ENCODE measurements at places on chromosomes 12 and 14.

DNA sequence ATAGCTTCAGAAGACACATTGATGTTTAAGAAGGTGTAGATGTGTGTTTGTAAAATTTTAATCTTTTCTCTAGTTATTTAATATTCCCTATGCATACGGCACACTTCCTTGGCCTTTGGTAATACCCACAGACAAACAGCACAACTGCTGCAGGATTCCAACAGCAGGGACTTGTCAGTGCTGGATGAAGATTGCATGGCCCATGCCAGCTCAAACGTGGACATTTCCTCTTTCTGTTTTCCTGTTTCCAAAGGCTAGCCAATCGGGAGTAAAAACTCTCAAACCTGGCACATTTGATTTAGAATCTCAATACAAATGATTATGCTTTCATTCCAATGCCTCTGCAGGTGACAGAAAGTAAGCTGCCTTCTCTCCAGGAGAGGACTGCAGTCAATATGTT is 22.5 kb upstream of the PDE3A start:
- DNase-seq: no peak

GRCh38 chr12:80632835-80633234 is 74.6 kb upstream of the MYF6 start:
- no peak for DNase-seq

DNA sequence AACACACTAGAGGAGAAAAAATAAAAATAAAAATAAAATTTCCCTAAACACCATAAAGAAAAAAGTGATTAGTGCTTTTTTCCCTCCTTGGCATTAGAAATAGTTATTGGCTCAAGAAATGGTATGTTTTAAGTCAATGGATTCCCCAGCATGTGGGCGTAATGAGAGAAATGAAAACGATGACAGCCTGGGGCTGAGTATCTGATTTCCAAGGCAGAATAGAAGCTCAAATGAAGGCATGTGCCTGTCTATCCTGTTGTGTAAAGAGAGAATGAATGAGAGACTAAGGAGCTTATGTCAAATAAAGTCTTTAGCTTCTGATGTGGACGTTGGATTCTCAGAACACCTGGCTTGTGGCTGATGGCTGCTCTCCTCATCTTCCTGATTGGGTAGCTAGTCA is 1408.4 kb upstream of the TMEM132C start:
- no peak for DNase-seq

GRCh38 chr12:42625611-42626010 is 36.1 kb upstream of the PRICKLE1 start:
- DNase-seq: no peak

DNA sequence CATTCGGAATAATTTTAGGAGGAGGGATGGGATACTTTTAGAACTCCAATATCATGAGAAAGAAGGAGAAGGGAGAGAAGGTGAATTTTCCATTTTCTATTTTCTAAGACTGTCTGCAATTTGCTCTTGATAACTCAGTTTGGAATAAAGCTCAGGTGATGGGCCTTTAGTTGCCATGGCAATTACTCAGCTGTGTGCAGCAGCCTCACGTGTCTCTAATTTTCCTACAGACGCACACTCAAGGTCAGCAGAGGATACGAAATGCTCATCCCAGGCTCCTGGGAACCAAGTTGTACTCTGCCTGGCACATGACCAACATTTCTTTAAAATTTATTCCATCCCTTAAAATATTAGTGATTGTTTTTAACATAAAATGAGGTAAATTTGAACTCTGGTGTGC is 76.7 kb downstream of the TTC8 start:
- DNase-seq: no peak

DNA sequence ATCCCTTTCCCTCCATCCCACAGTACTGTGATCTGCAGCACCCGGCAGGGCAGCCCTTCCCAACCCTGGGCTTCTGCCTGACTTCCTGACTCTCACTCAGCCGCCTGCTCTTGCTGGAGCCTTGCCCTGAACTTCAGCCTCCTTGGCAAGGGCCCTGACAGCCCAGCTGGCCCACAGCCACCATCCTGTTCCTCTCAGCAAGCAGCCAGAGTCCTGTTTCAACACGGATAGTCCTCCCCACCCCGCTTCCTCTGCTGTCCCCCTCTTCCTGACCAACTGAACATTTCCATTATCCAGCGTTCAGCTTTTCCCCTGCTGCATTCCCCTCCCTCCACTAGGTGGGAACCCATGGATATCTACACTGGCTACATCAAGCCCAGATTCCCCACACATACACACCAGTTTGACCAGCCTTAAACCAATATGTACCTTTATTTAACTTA is 74.0 kb upstream of the MDM1 start:
- DNase-seq: no peak

DNA sequence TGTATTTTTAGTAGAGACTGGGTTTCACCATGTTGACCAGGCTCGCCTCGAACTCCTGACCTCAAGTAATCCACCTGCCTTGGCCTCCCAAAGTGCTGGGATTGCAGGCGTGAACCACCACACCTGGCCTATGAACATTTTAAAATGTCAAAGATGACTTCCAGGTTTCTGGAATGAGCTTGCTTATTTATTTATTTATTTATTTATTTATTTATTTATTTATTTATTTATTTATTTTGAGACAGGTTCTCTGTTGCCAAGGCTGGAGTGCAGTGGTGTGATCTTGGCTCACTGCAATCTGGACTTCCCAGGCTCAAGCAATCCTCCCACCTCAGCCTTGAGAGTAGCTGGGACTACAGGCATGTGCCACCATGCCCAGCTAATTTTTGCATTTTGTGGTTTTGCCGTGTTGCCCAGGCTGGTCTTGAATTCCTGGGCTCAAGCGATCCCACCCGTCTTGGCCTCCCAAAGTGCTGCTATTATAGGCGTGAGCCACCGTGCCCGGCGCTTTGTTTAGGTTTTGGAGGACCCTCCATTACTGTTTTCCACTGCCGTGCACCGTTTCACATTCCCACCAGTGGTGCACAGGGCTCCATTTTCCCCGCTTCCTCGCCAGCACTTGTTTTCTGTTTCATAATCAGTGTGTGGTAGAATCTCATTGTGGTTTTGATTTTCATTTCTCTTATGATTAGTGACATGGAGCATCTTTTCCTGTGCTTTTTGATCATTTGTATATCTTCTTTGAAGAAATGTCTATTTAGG is 6.4 kb upstream of the CFAP251 start:
- no peak for DNase-seq

DNA sequence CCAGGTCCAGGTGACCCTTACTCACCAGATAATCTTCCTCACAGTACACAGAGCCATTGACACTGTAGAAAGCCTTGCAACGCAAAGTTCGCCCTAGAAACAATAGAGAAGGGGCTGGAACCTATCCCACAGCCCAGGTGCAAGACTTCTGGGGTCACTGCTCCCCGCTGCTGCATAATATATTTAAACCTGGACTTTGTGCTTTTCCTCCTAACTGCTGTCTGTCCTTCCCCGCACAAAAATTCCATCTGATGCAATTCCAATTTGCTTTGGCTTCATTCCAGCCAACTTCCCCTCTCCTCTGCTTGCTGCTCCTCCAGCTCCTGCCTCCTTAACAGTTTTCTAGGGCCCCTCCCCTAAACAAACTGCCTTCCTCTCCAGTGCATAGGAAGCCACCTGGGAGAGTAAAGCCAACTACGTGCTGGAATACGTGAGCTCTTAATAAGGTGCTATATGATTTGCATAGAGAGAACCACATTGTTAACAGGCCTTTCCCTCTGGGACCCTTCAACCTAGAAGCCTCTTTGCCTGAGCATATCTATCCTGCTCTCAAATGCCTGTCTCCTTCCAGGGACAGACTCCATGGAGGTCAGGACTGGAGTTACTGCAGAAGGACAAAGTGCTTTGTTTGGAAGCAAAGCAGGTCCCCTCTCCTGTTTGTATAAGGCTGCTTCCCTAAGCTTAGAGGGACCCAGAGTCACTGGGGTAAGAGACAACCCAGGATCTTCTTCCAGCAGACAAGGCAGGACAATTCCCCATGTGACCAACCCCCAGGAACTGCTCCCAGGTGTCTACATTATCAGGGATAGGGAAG is 5.5 kb downstream of the AJUBA start:
- DNase-seq: no peak

GRCh38 chr14:92789457-92790089 is 4.5 kb upstream of the GOLGA5 start:
- no peak for DNase-seq

DNA sequence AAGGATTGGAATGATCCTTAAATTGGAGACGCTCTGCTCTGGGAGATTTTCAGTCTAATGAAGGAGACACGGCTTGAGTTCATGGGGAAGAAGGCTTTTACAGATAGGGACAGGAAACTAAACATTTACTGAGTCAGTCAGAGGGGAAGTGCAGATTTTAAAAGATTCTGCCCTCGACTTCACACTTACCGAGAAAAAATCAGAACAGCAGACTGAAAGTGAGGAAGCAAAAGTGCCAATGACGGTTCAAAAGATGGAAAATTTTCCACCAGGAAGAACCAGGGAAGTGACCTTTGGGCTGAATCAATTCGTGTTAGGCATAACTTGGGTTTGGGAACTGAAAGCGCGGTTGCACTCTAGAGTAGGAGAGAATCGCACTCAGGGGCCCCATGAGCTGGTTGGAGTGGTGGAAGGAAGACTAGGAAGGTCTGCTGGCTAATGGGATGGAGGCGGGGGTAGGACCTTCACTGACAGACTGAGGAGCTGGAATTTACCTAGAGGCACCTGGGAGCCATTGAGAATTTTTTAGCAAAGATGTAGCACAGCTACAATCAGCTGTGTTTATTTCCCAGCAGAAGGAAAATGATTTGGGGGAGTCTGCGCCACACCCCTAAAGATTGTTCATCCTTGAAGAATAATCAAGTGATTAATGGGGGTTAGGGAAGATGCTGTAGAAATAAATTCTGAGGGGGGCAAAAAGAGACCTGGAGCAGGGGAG is 1.2 kb downstream of the KCNK13 start:
- DNase-seq: no peak

DNA sequence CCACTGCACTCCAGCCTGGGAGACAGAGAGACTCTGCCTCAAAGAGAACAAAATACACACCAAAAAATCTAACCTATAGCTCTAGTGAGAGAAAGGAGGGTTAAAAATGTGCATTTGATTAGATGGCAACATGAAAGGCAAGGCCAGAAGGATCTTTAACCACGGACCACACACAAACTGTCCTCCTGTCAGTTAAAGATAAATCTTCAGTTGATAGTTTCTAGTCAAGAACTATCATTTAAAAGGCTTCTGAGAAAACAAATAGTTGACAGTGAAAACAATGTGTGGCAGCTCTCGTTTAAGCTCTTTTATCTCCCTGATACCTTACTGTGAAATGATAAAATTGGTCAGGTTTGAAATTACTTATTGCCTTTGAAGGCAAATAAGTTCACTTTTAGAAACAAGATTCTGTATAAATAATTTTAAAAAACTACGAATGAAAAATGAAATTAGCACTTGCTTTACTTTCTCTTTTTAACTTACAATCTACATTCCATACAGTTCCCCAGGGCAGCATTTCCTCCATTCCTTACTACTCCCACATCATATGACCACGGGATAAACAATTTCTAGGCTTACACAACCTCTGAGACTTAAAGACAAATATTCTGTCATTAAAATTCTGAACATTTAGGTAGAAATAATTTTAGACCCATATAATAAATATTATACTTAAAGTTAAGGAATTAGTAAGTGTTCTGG is 71.4 kb upstream of the GNPNAT1 start:
- DNase-seq: no peak

- no peak for DNase-seq
These were observed 18.0 kb upstream of the YARS2 start for GRCh38 chr12:32773691-32774090.

DNA sequence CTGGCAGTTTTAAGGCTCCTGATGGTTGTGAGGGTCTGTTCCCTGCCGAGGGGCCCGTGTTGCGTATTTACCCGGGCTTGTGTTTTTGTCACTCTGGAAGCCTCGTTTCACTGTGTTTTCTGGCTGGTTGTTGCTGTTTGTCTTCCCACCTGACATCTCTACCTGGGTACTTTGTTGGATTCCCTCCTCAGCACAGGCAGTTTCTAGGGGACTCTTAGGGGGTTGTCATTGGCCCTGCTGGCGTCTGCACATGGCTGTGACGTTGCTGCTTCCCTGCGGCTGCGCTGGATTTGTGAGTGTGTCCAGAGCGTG is 6.4 kb downstream of the FBRSL1 start:
- no peak for DNase-seq

GRCh38 chr12:121114019-121114639 is 18.5 kb upstream of the P2RX7 start:
- DNase-seq: no peak

- DNase-seq: no peak
These were observed 3.0 kb downstream of the SELPLG start for GRCh38 chr12:108630481-108631207.

- no peak for DNase-seq
These were observed 1.1 kb downstream of the PAPOLA start for GRCh38 chr14:96503306-96503679.

DNA sequence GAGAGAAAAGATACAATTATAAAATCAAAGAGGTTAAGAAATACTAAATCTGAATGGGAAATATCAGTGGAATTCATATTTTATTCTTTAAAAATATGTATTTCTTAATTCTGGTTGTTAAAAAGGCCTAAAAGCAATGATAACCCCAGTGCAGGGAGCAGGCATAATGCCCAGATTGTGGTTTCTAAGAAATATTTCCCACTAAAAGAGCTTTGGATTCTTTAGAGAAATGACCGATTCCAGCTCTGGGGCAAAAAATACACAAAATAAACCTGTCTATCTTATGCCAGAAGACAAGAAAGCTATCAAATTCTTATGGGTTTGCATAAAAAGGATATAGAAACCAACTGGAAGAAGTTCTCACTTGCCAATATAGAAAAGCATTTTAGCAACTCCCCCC is 71.6 kb downstream of the PDE6H start:
- no peak for DNase-seq

GRCh38 chr14:99395909-99396530 is 84.6 kb downstream of the SETD3 start:
- DNase-seq: peak; percentile 44

GRCh38 chr12:46296822-46297221 is 28.0 kb upstream of the SLC38A1 start:
- no peak for DNase-seq

- no peak for DNase-seq
These were observed 14.2 kb downstream of the SEL1L start for GRCh38 chr14:81519200-81520011.

GRCh38 chr12:132535019-132535418 is 45.1 kb downstream of the FBRSL1 start:
- DNase-seq: no peak

GRCh38 chr12:87814625-87815024 is 214.6 kb downstream of the C12orf50 start:
- no peak for DNase-seq

All from activated CD8-positive, alpha-beta memory T cell treated with anti-CD3 and anti-CD28 coated beads, Interleukin-2, amount 50 U/mL, for 4 hours (primary cell).